ENCODE measurements at places on chromosomes 3 and 15. TPM values are rescaled to one million over a fixed set of nuclear protein-coding genes. Genes with fewer than 3 reads are reported as not detected.

Gene MUSTN1
- total RNA-seq, result not detected

Gene LRRC58
- 21.7 TPM for total RNA-seq

Gene AMOTL2
- total RNA-seq, result 284 TPM

Gene VEPH1
- total RNA-seq, result 5.3 TPM

Gene SNX22
- total RNA-seq, result 0.12 TPM

Gene RASL12
- 4.7 TPM for total RNA-seq
